Germinal center (tissue), 1 donor: ENCODE measurements at places on chromosomes 5 and 9.

DNA sequence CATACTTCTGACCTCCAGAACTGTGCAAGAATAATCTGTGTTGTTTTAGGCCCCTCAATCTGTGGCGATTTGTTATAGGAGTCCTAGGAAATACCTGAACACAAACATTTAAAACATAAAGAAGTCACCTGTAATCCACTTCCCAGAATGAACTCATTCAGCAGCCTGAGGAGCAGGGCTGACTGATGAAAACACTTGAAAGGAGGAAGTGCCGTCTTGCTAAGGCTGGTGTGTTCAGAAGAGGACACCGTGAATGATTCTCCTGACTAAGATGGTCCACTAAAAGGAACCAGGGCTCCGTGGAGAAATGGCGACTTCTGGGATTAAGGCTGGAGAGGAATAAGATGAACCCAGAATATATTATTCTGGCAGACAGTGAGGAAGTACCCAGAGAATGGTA lies 18.7 kb upstream of the MARCHF6 start:
- DNase-seq: no peak

DNA sequence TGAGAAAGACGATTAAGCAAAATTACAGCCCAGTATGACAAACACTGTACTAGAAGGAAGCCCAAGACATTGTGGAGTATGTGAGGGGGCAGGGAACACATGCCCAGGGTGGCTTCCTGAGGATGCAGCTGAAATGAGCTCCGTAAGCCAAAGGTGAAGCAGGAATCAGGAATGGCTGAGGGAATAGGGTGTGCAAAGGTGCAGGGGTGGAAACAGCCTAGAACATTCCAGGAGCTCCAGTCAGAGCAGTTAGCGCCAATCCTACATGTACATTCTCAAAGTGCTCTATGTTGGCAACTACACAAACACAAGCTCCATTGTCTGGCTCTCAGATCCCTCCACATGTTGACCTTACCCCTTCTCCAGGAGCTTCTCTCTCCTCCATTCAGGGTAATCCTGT lies 257.9 kb downstream of the MAN2A1 start:
- no peak for DNase-seq

- DNase-seq: no peak
Observed at GRCh38 chr5:138732466-138732865, 20.8 kb upstream of the CTNNA1 start.

DNA sequence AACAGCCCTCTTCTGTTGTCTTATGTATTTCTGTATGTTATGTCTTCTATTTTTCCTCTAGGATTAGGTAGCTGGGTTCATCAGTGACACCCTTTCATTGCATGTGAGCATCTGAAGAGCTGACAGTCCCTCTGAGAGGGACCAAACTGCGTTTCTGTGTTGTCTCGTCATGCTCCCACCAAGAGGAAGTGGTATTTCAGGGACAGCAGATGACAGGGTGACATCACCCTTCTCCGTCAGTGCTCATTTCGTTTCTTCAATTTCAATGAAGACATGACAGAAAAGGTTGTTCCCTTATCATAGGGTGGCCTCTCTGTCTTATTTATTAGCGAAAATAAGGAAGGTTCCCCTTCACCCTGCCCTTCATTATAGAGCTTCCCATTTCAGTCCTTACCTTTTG lies 225.9 kb upstream of the NR4A3 start:
- DNase-seq: peak; percentile 10

DNA sequence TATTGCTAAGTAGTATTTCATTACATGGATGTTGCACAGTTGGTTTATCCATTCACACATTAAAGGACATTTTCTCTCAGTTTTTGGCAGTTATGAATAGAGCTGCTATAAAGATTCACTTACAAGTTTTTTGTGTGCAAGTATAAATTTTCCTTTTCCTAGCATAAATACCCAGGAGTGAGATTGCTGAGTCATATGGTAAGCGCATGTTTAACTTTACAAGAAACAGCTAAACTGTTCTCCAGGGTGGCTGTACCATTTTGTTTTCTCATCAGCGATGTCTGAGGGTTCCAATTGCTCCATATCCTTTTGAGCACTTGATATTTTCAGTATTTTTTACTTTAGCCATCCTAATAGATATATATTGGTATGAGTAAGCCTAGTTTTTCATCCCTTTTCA lies 16.4 kb upstream of the ABCA1 start:
- DNase-seq: no peak

- no peak for DNase-seq
Observed at GRCh38 chr5:14882658-14883580, 11.3 kb upstream of the ANKH start.

GRCh38 chr5:133792655-133793054 lies 175.8 kb downstream of the C5orf15 start:
- no peak for DNase-seq

DNA sequence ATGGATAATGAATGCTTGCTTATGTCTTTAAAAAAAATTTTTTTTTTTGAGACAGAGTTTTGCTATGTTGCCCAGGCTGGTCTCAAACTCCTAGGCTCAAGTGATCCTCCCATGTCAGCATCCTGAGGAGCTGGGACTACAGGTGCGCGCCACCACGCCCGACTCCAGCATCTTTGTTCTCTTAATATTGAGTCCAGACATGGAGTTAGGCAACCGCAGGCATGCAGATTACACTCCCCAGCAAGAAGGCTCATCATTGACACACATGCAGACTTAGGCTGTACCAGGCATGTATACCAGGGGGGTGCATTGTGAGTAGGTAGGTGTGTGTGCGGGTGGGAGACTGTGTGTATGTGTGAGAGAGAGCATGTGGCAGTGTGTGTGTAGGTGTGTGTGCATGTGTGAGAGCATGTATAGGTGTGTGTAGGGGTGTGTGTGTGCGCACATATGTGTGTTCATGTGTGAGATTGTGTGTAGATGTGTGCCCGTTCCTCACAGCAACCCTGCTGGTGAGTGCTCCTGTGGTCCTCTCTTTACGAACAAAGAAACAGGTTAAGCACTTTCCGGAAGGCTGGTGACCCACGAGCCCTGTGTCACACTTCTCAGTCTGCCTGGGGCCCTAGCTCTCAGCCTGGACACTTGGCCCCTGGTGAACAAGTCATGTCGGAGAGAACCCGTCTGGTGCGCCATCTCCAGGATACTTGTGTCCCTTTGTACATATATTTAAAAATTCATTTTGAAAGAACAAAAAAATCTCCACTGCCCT lies 6.2 kb downstream of the OBP2B start:
- no peak for DNase-seq

DNA sequence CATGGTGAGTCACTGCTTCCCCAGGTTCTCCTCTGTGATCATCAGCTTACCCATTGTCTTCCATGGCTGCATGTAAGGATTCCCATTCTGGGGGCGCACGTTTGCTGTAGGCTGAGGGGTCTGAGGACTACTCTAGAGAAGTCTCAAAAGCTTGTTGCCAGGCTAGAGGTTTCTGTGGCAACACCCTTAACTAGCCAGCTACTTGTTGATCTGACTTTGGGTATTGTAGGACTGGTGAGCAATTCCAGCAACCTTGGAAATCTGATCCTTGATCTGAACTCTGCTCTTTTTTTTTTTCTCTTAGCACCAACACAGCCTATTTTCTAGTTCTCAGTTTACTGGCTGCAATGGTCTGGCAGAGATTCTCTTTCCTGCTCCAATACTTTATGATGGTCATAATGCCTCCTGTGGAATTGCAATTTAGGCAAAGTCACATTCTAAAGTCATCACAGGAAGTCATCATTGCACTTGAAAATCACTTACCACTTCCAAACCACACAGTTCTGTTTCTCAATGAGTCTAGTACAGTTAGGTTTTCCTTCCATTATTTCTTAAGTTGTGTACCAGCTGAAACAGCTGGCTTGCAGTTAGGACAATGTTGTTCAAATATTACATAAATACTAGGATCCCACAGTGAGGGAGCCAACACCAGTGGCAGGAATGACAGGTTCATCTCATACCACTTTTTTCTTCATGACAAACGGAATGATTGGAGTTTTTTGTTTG lies 110.3 kb downstream of the SLC12A2 start:
- no peak for DNase-seq

DNA sequence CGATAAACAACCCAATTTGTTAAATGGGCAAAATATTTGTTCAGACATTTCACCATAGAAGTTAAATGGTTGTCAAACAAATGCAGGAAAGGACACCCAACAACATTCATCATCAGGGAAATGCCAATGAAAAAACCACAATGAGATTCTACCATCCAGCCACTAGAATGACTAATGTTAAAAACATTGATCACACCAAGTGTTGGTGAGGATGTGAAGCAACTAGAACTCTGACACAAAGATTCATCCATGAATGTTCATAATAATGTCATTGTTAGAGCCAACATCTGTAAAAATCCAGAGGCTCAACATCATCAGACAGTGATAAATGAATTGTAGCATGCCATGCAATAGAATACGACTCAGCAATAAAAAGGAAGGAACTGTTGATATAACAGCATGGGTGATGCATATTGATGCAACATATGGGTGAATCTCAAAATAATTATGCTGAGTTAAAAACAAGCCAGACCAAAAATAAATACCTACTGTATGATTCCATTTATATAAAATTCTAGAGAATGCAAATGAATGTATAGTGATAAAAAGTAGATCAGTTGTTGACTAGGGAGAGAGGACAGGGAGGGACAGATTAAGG lies 55.9 kb upstream of the UNC5A start:
- DNase-seq: no peak

DNA sequence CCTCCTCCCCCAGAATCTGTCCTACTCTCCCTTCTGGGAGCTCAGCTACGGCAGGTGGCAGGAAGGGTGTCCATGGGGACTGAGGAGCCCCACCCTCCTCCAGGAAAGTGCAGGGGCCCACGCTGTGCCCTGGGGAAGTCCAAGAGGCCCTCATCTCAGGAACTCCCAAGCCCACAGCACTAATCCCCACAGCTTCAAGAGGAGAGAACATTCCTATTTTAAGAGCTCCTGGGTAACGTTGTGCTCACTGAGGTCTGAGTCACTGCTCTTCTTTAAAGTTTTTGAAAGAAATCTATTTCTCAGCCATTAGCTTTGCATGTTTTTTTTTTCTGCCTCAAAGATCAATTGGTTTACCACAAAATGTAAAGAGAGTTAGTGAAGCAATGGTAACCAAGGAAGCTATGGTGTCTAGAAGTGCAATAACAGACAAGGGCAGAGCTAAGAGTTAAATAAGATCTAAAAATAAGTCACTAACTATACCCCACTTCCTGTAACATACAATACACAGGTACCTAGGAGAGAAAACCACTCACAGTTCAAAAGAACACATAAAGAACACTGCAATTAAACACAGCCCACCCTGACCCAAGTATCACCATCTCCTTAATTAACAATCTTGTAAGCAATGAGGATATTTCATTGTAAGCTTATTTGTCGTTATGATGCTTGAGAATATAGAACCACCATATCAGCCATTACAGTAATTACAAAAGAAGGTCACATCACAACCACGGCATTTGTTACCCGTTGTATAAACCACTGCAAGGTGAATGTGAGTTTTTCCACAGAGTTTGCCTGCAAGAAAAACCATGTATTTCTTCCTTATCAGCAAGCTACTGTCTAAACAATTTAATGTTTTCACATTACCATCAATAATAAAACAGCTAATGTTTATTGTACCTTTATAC lies 382.3 kb upstream of the SLC30A5 start:
- peak; percentile 50 for DNase-seq

DNA sequence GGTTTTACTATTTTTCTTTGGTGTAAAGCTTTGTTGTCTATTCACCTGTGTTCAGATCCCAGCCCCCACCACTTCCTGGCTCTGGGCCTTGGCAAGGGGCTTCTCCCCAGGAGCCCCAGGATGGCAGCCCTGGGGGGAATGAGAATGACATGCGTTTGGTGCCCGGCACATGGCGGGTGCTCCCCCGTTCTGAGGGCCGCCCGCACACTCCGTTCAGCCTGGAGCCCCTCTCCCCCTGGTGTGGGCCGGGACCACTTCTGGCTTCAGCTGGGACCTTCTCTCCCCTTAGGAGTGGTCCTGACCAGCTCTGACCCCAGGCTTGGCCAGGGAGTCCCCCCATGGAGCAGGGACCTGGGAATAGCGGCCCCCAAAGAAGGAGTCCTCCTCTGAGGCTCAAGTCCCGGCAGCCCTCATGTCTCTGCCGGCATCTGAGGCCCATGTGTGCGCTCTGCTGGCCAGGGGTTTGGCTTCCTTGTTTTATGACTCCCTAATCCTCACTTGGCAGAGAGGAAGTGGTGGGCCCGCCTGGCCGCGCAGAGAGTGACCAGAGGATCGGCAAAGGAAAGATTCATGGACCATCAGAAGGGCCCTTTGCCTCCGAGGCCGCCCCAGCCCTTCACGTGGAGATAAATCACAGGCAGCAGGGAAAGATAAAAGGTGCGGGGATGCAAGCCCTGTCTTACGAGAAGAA lies 57.0 kb upstream of the LMX1B start:
- no peak for DNase-seq

GRCh38 chr9:7791394-7791793 lies 8.2 kb downstream of the DMAC1 start:
- no peak for DNase-seq

- no peak for DNase-seq
Observed at GRCh38 chr9:115328677-115329076, 210.7 kb upstream of the TNC start.

DNA sequence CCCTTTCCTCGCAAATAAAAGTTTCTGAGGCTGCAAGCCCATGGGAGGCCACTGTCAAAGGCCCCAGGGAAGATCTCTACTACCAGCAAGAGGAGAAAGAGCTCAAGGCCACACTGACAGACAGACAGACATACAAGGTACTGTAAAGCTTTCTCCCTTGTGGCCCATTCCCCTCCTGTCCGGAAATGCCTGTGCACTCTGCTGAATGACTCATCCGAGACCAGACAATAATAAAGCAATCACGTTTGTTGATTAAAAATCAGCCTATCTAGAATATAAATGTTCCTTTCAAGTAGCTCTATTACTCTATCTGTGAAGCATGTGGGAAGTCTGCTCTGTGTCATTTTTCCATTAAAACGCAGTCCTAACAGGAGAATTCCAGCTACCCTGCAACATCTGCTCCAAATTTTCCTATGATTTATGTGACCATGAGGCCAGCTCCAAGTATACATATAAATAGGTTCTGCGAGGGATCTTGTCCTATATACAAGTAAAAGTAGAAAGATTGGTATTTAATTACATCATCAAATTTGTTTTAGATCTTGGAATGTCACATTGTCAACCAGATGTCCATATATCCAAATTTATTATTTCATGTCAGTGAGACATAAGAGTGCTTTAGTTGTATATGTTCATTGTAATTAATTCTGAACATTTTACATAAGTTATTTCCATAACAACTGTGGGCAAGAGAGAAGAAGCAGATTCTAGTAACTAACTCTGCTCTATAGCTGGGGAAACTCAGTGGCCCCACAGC lies 34.7 kb upstream of the TGFBI start:
- DNase-seq: no peak

GRCh38 chr5:65125591-65126541 lies 355.9 kb downstream of the ADAMTS6 start:
- no peak for DNase-seq

DNA sequence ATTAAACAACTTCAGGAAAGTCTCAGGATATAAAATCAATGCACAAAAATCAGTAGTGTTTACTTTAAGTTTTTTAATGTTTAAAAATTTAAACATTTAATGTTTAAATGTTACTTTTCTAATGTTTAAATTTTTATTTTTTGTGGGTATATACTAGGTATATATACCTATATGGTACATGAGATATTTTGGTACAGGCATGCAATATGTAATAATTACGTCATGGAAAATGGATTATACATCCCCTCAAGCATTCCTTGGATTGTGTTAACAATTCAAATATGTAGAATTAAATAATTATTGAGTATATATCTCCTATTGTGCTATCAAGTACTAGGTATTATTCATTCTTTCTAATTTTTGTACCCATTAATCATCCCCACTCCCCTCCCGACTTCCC lies 291.3 kb downstream of the TMEM232 start:
- no peak for DNase-seq
